ENCODE measurements at places on chromosomes 11 and 22.

DNA sequence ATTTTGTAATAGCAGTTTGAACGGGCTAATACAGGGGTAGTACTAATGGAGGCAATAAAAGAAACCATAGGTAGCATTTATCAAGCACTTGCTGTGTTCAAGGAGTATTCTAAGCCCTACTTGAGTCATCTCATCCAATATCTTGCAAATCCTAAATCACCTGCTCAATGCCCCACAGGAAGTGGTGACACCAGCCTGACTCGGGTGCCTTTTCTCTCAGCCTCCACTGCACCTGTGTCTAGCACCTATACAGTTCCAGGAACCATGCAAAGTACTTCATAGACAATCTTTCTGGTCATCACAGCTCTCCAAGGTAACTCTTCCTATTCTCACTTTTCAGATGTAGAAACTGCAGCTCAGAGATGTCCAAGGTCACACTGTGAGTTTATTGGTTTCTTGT lies 98.0 kb downstream of the PRR5L start:
- DNase-seq: peak; percentile 24

DNA sequence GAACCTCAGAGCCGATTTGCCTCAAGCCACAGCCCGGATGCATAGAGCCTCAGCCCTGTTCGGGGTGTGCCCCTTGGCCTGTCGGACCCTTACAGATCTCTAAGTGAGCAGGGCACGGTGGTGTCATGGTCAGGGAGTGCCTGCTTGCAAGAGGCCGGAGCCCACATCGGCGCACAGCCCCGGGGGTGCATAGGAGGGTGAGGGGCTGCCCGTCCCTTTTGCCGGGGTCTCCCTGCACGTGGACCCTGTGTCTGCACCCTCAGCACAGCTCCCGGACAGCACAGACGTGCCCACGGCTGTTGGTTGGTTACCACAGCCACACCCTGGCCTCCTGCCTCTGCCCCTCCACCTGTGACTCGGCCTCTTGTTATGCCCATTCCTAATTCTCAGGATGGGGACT lies 6.5 kb downstream of the RAB36 start:
- DNase-seq: no peak

DNA sequence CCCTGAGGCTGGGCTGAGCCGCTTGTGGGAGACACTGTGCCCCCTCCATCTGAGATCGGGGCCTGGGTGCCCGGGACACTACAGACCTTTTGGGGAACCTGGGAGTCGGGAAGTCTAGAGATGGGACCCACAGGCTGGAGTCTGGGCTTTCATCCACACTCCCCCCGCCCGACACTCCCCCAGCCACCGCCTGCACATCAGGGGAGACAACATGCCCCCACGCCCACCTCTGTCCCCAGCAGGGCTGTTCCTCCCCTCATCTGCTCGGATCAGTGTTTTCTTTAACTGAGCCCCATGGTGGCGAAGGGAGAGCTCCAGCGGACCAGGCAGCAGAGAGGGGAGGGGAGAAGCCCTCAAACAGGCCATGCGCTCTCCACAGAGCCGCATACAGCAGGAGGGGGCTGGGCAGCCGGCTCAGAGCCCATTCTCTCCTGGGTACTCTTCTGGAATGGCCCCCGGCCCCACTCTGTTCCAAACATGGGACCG lies 174.7 kb downstream of the IGLL1 start:
- DNase-seq: no peak

DNA sequence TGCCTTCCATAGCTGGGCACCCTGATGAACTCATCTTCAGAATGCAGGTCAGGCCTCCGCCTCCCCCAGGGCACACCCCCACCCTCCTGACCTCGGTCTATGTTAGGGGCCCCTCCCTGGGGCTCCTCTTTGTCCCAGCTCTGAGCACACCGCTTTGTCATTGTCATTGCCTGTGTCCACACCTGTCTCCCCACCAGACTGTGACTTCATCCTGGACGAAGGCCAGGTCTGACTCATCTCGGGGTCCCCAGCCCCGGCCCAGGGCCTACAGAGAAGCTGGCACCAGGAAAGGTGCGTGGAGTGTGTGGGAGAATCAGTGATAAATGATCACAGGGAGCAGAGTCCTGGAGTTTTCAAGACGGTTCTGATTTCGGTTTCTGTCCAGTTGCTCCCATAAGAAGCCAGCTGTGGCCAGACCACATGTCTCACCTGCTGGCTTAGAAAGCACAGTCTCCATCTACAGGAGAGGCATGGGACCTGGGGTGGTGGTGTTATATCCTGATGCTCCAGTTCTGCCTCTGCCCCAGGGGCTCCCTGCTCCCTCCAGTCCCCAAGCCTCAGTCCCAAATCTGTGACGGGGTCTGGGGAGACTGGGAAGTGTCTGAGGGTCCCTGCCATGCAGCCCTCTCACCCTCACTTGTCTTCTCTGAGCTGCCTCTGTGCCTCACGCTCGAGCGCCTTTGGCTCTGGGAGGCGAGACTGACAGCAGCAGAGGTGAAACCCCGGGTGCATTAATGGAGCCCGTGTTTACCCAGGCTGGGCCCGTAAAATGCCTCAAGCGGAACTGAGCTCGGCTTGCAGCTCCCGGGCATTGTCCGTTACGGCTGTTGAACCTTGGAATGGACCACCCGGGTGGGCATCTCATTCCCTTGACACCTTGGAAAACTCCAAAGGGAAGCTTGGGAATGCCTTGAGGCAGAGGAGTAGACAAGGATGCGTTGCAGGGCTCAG lies 85.5 kb upstream of the WNT11 start:
- no peak for DNase-seq

DNA sequence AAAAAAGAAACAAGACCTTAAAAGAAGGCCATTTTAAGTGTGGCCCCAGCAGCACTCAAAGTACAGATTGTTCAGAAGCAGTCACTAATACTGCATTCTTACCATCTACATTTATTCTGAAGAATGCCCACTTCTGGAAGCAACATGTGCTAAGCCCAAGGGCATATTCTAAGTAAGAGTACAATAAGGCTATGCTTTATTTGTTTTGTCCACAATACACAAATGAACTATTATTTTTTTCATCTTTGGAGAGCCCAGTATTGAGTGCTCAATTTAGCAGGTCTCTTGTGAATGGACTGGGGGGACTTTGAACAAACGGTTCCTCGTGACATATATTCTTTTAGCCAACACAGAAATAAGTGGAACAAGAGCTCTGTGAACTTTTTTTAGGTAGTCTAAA lies 191.4 kb upstream of the CHORDC1 start:
- DNase-seq: no peak

GRCh38 chr11:133191931-133192330 lies 340.4 kb downstream of the OPCML start:
- no peak for DNase-seq

Measured in activated naive CD4-positive, alpha-beta T cell treated with anti-CD3 and anti-CD28 coated beads, Interleukin-2, amount 50 U/mL, for 72 hours (primary cell).